Activated CD4-positive, CD25-positive, alpha-beta regulatory T cell treated with anti-CD3 and anti-CD28 coated beads, Interleukin-2, amount 50 U/mL, for 24 hours (primary cell): ENCODE measurements at places on chromosomes 7 and 10.
A peak's percentile ranks its signal among the peaks of the same experiment; 100 is the strongest.

- peak; percentile 8 for ATAC-seq
Observed at GRCh38 chr10:102422545-102423129, 2.0 kb downstream of the FBXL15 start.

DNA sequence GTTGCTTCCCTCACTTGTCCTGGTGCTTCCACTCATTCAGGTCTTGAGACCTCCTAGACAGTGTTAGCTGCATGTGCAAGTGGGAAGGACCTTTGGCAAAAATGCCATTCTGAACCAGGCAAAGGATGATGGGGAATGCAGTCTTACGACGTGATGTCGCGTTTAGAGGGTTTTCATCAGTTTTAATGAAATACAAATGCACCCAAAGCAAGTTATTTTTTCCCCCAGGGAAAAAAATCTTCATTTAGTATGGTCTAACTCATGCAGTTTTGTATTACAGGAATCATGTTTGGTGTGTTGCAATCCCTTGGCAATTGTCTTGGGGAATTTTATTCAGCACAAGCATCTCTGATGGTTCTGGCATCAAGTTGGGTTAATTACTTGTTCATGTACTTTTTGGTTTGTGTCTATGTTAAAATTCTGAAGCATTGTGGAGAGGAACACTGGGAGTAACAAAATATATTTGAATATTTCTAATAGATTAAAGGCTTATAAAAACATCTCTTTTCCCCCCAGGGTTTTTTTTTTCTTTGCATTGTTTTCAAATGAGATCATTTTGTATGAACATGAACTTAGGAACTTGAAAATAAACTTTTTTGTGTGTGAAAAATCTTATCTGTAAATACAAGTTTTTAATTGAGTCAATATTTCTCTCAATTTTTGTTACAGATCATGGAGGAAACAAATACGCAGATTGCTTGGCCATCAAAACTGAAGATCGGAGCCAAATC, 188.9 kb downstream of the BICC1 start:
- ATAC-seq, result no peak

DNA sequence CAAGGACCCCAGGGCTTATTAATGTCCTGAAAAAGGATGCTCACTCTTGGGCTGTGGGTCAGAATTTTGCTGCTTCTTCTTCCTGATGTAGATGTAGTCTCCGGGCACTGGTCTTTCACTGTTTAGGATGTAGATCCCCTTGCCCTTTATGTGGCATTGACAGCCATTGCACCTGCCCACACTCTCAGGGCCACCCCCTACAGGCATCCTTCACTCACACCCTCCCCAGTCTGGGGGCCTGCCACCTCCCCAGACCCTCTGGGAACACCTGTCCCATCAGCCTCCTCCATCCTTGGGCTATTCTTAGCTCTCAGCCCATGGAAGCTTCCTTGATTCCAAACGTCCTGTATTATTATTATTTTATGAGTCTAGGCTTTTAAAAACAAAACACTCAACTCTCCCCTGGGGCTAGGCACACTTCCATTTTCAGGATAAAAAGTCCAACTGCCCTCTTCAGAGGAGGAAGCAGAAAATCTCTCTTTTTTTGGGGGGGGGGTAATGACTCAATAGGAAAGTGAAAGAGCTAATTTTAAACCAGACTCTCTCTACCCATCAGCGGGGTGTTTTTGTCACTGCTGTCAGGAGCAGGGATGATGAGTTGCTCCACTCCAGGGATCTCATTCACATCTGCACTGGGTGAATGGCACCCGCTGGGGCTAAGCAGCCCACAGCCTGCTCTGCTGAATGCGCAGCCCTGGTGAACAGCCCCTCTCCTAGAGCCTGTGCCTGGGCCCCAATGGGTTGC, 11.5 kb upstream of the KLRG2 start:
- peak; percentile 76 for ATAC-seq

GRCh38 chr7:20504060-20504459, 111.4 kb upstream of the ABCB5 start:
- ATAC-seq, result no peak

DNA sequence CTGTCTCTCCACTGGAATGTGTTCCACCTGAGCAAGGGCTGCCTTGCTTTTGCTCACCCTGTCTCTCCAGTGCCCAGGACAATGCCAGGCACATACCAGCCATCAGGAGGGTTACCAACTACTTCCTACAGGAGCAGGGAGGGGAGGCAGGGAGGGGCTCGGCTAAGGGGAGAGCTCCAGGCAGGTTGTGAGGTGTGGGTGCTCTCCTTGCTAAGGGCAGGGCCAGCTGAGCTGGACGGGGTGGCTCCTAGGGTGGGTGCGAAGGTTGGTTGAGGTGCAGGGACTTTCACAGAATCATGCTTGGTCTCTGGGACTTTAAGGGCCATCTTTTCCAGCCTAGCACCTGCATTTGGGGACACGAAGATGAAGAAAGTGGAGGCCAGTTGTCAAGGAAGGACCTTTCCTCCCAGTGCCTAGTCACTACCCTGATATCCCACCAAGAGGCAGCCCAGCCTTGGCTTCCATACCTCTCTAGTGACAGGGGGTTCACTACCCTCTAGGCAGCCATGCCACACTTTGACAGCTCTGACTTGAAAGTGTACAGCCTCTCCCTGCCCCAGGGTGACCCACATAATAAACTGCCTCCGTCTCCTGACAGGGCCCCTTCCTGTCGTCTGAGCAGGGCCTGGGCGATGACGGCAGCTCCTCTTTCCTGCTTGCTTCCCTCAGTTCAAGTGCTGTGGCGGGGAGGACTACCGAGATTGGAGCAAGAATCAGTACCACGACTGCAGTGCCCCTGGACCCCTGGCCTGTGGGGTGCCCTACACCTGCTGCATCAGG, 46.5 kb downstream of the TSPAN15 start:
- no peak for ATAC-seq

- no peak for ATAC-seq
Observed at GRCh38 chr10:11085545-11085944, 67.9 kb downstream of the CELF2 start.

GRCh38 chr7:17325364-17325763, 26.9 kb downstream of the AHR start:
- no peak for ATAC-seq

DNA sequence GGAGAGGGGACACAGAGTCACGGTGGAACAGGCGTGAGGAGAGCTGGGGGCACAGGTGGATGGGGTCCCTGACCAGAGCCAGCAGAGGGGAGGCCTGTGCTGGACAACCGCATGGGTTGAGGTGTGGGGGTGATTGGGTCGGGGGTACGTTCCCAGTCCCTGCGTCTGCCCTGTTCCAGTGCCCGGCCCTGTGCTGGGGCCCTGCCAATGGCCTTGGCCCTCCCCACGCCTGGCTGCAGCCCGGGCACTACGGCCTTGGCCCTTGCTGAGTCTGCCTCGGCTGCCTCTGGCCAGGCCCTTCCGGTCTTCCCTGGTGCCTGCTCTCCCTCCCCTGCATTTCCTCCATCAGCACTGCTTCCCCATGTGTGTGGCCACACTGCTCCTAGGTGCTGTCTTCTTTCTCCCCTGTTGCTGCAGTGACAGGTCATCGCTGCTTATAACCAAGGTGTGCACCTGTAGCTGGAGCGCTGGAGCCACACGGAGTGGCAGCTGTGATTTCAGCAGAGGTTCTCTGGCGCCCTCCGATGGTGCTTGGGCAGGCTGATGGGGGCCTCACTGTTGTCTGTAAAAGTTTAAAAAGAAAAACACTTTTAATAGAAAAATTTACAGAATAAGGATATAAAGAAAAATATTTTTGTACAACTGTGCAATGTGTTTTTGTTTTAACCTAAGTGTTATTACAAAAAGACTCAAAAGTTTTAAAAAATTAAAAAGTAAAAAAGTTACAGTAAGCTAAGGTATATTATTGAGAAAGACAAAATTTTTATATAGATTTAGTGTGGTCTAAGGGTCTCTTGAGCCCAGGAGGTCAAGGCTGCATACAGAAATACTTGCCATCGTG, 45.2 kb upstream of the BHLHA15 start:
- peak; percentile 41 for ATAC-seq

GRCh38 chr10:24579906-24580305, 143.8 kb downstream of the ARHGAP21 start:
- ATAC-seq, result no peak

- ATAC-seq, result no peak
Observed at GRCh38 chr7:142760071-142760642, 10.6 kb upstream of the PRSS2 start.

DNA sequence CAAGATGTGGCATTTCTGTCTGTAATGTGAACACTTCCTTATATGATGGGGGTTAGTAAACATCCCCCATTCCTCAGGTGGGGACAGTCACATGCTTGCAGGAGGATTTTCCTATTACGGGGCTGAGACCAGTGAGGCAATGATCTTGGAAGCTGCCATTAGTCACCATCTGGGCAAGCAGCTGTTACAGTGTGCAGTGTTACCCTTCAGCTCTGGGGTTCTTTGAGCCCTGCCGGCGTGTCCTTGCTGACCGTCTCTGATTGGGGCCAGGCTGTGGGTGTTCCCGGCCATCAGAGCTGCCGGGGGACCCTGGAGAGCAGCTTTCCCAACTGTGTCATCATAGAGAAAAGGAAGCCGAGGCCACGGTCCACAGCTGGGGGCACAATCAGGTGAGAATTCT, 126.8 kb upstream of the FAM20C start:
- no peak for ATAC-seq

DNA sequence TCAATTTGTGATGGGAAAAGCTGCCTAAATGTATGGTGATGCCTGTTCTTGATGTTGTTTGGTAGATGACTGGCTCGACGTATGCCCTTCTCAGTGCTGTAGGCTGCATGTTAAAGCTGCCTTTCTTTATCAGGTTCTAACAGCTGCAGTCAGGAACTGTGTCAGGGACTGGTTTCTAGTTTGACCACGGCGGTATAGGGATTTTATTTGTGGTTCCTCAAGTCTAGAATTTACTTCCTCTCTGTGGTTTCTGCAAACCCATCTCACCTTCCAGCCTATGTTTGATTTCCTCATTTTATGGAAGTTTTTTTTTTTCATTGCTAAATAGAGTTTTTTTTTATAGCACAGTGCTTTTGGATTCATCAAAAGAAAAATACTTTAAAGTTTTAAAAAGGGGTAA, 26.5 kb downstream of the LMTK2 start:
- peak; percentile 25 for ATAC-seq

DNA sequence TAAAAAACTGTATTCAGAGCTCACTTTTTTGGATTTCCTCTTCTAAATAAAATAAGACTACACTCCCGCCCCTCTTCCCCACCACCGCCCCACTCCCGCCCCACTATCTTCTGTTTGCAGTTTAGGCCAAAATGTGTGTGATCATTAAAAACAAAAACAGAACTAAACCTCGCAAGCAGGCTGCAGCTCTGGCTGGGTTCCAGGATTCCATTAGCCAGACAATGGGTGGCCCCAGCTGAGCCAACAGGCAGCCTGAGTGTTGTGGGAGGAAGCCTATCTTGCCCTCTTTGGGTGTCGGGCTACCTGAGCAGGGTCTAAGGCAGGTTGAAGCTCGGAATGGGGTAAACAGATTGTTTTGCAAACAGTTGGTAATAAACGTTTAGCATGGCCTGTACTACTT, 41.7 kb downstream of the ARL4A start:
- no peak for ATAC-seq

- ATAC-seq, result no peak
Observed at GRCh38 chr7:121591926-121592325, 195.8 kb upstream of the FAM3C start.

- ATAC-seq, result no peak
Observed at GRCh38 chr10:104806801-104807200, 165.7 kb downstream of the SORCS3 start.

DNA sequence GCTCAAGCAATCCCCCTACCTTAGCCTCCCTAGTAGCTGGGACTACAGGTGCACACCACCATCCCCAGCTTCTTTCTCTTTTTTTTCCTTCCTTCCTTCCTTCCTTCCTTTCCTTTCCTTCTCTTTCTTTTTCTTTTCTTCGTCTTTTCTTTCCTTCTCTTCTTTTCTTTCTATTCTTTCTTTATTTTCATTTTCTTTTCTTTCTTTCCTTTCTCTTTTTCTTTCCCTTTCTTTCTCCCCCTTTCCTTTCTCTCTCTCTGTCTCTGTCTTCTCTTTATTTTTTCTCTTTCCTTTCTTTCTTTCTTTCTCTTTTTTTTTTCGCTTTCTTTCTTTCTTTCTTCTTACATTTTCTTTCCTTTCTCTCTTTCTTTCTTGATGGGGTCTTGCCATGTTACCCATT, 621.3 kb downstream of the GALNT17 start:
- no peak for ATAC-seq

DNA sequence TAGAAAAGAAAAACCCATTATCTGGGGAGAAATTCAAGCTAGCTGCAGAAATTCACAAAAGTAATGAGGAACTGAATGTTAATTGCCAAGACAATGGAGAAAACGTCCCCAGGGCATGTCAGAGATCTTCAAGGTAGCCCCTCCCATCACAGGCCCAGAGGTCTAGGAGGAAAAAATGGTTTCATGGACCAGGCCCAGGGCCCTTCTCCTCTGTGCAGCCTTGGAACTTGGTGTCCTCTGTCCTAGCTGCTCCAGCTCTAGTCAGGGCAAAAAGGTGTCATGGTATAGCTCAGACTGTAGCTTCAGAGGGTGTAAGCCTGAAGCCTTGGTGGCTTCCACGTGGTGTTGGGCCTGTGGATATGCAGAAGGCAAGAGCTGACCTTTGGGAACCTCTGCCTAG, 411.8 kb downstream of the ADRA2A start:
- ATAC-seq, result no peak

- no peak for ATAC-seq
Observed at GRCh38 chr7:121075952-121076349, 87.4 kb downstream of the CPED1 start.

- ATAC-seq, result no peak
Observed at GRCh38 chr10:52500476-52500875, 186.4 kb downstream of the DKK1 start.

DNA sequence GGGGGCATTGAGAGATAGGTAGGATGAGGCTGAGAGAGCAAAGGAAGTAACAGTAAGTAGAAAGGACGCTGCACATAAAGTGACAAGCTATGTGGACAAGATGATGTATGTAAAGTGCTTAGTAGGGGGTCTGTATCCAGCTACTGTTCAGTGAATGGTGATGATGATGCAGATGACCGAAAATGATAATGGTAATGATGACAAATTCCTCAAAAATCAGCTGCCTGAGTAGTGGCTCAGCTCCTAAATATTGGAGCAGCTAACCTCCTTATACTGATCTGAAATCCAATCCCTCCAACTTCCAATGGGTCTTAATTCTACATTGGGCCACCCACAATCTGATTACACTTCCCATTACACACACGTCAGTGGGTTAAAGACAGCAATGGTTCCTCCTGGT, 27.1 kb upstream of the KCNMA1 start:
- ATAC-seq, result no peak

DNA sequence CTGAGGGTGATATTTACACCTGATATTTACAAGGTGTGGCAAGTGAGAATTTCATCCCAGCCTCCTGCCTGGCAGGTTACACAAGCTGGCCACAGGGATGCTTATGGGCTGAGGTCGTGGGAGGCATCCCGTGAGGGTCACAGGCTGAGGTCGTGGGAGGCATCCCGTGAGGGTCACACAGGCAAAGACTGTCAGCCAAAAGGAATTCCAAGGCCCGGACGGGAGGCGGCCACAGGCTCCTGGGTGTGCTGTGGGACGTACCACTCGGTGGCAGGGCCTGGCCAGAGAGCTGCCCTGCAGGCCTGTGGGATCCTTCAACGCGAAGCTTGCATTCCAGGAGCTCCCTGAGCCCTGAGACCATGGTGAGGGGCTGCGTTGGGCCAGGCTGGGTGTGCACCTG, 460.6 kb downstream of the DNAJB6 start:
- ATAC-seq, result no peak

- no peak for ATAC-seq
Observed at GRCh38 chr10:7285522-7286322, 125.1 kb downstream of the SFMBT2 start.
